G401 (cell line): ENCODE measurements at places on chromosomes 7 and 10.

DNA sequence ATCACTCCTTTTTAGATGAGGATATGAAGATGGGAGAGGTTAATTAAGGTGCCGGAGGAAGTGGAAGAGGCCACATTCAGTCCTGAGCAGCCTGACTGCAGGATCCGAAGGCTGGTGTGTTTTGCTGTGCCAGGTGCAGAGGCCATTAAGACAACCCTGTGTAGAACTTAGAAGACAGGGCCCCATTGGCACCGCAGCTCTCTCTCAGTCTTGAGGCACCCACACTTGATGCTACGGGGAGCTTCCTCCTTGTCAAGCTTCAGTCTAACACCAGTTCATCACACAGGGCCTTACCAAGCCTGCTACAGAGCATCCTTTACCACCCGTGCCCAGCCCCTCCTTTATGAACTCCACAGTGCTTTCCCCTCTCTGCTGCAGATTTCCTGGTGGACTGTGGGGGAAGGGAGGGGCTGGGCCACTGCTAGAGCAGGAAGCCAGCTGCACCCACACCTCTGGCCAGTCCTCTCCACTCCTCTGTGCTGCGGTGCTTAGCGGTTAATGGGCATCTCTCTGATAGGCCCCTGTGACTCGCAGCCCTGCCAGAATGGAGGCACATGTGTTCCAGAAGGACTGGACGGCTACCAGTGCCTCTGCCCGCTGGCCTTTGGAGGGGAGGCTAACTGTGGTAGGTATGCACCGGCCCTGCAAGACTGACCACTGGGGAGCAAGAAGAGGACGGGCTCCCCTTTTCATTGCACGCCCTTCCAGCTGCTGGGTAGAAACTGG, 45.5 kb downstream of the VWA2 start:
- DNase-seq = no peak

GRCh38 chr10:22784668-22785067, 70.3 kb upstream of the PIP4K2A start:
- no peak for DNase-seq

DNA sequence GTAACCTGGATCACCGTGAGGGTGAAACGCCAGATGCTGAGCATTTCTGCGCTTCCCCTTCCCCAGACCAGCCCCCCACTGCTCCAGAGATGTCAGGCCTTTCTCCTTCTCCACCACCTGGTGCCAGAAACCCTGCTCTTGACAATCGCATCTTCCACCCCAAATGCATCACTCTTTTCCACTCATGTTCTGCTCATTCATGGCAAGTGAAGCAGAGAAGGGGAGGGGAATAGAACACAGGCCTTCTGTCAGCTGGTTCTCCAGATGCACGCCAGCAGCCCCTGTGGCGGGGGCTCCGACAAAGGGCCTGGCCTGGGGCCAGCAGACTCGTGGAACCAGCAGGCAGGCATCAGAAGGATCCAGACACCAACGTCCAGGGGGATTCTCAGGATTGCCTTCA, 68.5 kb upstream of the SVIL start:
- DNase-seq = no peak

GRCh38 chr10:95640891-95641315, 15.6 kb downstream of the ALDH18A1 start:
- DNase-seq = no peak

GRCh38 chr7:129501760-129502707, at the start of gene SMKR1:
Gene SMKR1 (plus strand): TSS chr7:129502531. CDS start chr7:129502825, 294 bp downstream.
- DNase-seq = peak; percentile 69

DNA sequence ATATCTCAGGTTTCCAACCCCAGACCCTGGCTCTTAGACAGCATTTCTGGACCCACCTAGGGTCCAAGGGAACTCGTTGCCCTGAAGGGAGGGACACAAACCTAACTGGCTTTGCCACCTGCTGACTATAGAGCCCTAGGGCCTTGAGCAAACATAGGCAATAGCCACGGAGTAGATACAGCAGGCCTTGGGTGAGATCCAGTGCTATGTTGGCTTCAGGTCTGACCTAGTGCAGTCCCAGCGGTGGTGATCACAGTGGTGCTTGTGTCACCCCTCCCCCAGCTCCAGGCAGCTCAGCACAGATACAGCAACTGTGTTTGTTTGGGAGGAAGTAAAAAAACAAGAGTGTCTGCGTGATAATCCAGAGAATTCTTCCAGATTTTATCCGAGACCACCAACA, 9.7 kb upstream of the TNKS2 start:
- no peak for DNase-seq

DNA sequence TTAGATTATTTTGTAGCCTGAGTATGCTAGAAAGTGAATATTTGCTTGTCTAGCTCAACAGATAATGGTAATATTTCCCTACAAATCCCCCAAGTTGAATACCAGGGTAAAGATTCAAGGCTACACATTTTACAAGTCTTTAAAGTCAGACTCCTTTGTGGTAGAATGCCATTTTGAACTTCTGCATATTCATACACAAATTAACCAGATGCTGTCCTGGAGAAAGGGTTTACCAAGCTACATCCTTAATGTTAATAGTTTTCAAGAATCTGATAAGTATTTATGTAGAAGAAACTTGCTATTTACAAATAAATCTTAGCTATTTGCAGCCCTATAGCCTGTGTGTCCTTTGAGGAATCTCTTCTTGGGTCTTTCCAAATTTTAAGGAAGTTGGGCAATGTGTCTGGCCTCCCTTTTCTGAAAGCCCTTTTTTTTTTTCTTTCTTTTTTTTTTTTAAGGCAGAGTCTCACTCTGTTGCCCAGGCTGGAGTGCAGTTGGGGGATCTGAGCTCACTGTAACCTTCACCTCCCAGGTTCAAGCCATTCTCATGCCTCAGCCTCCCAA, 82.6 kb downstream of the CPEB3 start:
- no peak for DNase-seq

DNA sequence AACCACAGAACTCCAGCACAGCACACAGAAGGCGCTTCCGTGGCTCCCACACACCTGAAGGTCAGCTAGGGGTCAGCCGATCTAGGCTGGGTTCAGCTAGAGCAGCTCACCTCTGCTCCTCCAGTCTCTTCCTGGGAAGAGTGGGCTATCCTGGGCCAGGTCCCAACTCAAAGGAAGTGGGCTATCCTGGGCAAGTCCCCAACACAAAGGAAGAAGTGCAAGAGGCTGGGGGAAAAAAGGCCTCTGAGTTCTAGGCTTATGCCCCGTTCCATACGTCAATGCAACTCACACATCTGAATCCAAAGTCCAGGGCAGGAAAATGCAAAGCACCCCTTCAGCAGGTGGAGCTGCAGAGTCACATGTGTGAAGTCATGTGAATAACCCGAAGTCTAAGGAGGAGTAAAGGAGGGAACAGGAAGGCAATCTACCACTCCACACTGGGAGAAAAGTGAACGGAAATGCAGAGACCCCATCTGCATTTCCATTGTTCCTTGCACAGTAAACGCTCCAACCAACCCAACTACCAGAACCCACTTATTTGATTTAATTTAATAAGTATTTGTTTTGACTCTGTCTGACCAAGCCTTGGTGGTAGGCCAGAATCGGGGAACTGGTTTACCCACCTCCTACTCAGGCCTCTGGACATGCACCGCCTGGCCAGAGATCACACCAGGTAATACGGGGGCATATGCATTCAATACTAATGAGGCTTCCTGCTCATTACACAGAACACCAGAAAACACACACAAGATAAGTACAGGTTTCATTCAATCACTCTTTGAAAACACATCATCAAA, 95.5 kb upstream of the RNF32 start:
- no peak for DNase-seq

DNA sequence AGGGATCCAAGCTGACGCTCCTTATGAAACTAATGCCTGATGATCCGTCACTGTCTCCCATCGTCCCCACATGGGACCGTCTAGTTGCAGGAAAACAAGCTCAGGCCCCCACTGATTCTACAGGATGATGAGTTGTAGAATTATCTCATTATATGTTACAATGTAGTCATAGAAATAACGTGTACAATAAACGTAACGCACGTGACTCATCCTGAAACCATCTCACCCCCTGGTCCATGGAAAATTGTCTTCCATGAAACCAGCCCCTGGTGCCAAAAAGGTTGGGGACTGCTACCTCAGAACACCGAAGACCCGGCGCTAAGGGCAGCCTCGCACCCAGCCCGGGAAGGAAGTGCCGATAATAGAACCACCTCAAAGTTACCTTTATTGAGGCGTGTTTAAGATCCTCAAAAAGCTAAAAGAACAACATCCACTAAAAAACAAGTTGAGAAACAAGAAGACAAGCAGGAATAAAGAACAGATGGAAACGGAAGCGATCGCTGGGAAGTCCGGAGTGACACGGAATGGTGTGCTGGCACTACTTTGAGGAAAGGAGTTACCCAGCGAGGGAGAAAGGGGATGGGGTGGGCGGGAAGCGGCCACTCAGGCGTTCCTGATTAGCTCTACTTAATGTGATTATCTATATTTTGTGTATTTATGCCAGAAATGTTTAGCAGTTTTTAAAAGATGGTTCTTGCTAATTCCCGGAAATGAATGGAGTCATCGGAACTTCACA, 50.1 kb upstream of the PRKAR1B start:
- DNase-seq = no peak

- no peak for DNase-seq
Observed at GRCh38 chr7:28182071-28182471, 1.5 kb upstream of the JAZF1 start.

DNA sequence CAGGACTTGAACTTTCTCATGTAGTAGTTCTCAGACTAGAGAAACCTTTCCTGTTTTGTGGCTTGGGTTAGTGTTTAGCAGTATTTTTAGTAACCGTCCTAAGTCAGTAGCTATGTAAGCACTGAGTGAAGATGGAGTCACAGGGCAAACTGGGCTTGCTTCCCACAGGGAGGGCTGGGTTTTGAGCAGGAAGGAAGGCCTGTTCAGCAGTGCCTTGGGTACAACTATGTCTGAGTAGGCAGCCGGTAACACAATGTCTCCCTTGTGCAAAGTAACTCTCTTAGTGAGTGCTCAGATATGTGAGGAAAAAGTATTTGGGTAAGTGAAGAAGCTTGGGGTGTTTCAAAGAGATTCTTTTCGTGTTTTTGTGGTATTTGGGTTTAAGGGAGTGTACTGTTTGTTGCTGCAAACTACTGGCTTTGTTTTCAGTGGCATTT, 96.4 kb downstream of the CCSER2 start:
- DNase-seq = peak; percentile 74

GRCh38 chr10:71882813-71883659, 32.0 kb upstream of the PSAP start:
- DNase-seq = no peak
